ENCODE measurements at places on chromosomes 3 and 15.

DNA sequence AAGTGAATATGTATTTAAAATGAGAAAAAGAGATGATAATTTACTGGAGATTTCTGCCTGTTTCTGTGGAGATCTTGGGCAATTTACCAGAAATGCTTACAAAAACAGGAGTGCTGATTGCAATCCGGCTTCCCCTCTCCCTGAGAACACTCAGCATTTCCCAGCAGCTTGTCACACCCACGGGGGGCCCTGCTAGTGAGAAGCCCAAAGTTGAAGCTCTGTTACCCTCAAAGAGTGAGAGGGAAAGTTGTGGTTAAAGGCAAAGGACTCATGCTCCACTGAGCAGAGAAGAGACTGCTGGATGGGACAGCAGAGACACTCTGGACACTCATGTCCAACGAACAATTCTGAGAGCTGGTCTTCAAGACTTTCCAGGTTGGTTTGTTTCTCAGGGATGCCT is 2.9 kb downstream of the MCTP2 start:
- DNase-seq: no peak

- no peak for DNase-seq
Measured at GRCh38 chr15:83164111-83164770, 43.4 kb downstream of the HDGFL3 start.

DNA sequence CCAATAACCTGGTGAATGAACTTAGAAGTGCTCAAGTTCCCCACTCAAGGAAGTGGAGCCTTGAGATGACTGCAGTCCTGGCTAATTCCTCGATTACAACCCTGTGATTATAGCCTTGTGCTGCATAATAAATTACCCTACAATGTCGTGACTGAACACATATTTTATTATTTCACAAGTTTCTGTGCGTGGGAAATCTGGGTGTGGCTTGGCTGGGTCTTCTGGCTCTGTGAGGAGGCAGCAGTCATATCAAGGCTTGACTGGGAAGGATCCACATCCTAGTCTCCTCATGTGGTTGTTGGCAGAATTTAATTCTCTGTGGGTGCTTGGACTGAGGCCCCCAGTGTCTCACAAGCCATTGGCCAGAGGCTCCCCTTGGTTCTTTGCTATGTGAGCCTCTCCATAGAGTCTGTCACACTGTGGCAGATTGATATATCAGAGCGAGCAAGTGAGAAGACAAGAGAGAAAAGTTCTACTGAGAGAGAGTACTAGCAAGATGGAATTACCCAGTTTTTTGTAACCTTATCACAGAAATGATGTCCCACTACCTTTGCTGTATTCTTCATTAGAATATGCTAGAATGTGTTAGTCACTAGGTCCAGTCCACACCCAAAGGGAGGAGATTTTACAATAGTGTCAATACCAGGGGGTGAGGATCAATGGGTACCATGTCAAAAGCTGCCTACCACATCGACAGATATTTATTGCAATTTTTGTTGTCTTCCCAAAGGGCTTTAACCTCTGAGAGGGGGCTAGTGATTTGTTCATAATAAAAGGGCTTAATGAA is 102.8 kb upstream of the TBC1D5 start:
- DNase-seq: no peak

DNA sequence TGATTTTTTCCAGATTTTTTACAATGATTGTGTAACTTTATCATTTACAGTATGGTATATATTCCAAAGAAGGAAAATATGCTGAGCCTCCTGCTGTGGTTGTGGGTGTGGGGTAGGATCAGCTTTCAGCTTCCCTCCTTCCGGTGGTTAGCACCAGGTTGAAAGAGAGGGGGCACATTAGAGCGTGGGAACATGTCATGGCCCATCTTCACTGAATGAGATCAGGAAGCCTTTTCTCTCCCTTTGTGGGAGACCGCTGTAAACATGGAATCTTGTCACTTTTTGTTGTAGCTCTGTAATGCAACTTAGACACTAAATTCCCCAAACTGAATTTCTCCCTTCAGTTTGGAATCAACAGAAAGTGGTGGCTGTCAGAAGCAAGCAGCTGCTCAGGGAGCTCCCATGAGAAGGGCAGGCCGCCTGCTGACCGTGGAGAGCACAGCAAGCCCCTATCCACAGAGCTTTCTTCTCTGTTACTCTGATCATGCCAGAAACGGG is 86.7 kb upstream of the LIMD1 start:
- no peak for DNase-seq

GRCh38 chr3:46350262-46350565 is 3.7 kb upstream of the CCR2 start:
- no peak for DNase-seq

- no peak for DNase-seq
Measured at GRCh38 chr15:66184492-66184891, 69.1 kb downstream of the MEGF11 start.

DNA sequence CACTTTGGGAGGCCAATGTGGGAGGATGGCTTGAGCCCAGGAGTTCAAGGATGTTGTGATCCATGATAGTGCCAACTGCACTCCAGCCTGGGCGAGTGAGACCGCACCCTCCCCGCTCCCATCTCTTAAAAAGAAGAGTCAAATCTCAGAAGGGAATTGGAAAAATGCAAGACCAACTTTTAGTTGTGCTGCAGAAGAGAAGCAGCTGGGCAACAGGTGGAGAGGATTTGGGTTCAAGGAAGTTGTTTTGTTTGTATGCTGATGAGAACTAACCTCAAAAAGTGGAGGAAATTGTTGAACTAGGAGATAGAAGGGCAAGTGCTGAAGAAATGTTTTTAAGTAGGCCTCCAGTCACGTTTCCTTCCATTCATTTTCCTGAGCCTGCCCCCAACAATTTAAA is 12.8 kb upstream of the PDCD7 start:
- no peak for DNase-seq

DNA sequence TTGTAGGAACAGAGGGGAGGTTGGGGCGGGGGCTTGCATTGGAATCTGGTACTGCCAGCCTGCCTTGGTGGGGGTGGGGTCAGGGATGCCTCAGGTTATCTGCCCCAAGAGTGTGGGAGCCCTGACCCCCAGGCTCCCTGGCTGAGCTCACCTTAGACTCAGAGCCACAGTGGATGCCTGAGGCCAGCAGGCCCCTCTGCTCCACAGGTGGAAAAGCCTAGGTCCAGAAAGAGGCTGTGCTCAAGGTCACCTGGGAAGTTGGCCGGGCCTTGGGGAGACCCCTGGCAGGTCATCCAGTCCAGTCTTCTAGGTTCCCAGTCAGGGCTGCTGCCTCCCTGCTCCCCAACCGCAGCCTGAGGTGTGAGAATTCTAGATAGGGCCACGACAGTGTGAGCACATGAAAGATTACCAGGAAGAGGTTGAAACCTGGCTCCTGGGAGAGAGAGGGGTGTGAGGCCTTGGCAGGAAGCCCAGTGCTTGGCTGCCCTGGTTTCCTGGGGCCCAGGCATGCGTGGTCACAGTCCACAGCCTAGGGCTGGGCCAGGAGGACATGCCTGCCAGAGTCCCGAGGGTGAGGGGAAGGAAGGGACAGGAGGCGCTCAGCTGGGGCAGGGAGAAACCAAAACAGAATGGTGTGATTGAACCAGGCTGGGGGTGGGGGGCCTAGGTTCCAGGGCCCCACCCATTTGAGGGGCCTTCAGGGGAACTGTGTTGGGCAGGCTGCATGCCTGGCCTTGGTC is 4.9 kb downstream of the HDAC11 start:
- no peak for DNase-seq

- DNase-seq: no peak
Measured at GRCh38 chr3:168088106-168088720, 7.5 kb downstream of the GOLIM4 start.

DNA sequence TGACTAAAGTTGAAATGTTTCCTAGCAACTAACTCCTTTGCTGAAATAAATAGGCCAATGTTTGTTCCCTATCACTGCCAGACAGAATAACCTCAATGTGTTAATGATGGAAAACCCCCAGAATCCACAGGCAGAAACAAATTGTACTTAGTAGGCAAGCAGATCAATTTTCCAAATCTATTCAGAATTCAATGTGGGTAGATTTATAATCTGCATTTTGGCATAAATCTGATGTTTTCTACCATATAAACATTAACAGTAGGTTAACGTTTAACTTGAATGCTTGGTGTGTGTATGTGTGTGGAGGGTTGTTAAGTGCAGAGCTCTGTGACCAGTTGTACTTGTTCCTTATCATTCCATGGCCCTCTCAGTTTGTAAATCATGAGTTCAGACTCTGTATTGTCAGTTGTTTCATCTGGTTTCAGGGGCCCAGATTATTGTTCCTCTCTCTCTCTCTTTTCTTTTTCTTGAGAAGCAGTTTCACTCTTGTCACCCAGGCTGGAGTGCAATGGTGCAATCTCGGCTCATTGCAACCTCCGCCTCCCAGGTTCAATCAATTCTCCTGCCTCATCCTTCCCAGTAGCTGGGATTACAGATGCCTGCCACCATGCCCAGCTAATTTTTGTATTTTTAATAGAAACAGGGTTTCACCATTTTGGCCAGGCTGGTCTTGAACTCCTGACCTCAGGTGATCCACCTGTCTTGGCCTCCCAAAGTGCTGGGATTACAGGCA is 32.8 kb downstream of the PLSCR1 start:
- DNase-seq: no peak

DNA sequence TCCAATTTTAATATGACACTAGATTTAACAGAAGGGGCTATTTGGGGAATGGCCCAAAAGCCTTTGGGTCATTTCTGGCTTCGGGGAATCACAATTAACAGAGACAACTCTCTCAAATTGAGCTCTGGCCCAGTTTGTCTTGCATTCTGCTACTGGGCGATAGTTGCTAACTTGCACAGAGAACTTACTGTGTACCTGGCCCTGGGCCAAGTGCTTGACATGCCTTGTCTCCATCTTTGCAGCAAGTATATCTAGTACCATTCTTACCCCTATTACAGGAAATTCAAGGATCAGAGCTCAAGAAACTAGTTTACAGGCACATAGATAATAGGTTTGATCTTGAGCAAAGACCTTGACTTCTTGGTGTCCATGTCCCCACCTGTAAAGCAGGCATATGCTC is 175.7 kb downstream of the TMEM108 start:
- DNase-seq: no peak

GRCh38 chr15:101727186-101727585 is 2.9 kb upstream of the TARS3 start:
- DNase-seq: no peak

DNA sequence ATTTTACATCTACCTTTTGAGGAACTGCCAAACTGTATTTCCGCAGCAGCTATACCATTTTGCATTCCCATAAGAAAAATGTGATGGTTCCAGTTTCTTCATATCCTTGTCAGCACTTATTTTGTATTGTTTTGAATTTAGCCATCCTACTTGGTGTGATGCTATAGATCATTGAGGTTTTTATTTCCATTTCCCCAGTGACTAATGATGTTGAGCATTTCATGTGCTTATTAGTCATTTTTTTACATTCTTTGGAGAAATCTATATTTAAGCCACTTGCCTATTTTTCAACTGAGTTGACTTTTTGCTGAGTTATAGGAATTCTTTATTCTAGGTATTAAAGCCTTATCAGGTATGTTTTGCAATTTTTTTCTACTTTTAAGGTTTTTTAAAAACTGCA is 347.6 kb upstream of the RARB start:
- no peak for DNase-seq

DNA sequence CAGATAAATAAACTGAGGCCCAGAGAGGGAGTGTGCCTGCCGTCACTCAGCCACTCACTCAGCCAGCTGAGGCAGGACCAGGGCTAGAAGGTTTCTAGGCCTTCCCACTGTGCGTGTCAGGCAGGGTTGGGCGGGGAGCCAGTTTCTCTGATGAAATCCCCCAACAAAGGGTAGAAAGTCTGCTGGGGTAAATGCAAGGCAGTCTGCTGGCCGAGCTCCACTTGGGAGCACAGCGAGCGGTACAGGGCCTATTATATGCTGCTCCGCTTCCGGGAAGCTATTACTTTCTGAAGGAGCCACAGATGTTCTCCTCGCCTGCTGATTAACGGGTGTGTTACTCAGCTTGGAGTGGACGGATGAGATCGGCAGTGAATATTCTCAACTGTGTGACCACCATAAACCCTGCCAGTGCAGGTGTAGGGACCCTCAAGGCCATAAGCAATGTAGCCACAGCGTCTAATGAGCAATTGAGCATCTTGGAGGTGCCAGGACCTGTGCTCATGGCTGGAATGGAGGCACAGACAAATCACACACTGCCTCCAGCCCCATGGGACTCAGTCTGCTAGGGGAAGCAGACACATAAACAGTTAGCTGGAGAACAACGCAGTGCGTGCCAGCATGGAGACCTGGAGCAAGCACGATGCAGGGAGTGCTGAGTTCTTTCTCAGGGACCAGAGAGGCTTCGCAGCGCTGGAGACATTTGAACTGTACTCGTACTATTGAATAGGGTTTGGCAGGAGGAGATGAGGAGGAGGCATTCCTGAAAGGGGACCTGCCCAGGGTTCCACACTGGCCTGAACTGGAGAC is 42.1 kb downstream of the CORO2B start:
- no peak for DNase-seq

DNA sequence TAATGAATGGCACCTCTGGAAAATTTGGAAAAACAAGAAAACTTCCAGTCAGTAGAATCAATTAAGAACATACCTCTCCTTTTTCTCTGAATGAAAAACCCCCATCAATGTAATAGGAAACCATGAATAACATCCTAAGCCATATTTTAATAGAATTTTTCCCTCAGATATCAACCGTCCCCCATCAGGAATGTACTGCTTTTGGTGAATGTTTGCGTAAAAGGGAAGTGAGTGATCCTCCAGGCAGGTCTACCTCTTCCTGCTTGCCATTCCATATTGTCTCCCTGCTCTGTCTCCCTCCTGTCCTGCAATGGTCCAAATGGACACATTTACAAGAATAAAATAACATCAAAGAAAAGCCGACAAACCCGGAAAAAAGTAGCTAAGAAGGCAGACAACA is 30.8 kb downstream of the LAMP3 start:
- DNase-seq: no peak

DNA sequence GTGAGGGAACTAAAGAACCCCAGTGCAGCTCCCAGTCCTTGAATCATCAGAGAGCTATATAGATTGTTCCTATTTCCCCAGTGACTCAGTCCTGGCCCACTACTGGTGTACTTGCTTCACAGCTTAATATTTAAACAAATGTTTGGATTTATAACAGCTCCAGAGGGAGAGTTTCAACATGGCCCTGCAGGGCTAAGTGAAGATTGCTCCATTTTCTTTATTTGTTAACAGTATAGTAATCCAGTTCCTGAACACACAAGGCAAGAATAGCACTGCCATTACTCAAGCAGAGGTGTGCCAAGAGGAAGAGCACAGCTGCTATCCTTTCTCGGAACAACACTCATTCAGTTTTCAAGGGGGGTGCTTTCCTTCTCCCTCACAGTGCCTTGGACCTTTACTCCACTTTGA is 6.5 kb downstream of the SQOR start:
- DNase-seq: peak; percentile 89

DNA sequence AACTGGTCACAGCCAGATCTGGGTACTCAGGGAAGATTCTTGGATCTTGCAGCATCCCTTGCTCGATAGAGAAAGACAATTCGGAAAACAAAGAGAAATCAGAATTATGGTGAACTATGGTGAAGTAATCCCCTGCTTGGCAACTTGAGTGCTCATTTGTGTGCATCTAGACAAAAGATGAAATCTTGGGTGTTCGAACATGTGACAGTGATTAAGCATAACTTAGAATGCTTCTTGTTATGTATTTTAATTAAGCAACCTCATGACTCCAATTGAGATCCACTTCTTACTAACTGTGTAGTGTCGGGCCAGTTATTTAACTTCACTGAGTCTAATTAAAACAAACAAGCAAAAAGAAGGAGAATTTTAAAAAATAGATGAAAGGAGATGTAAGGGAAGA is 56.5 kb downstream of the ZNF385D start:
- DNase-seq: no peak

- DNase-seq: no peak
Measured at GRCh38 chr3:178198329-178198728, 337.9 kb upstream of the KCNMB2 start.

Data from T47D (cell line).